ENCODE measurements at places on chromosomes 6 and 20. TPM values are rescaled to one million over a fixed set of nuclear protein-coding genes. Genes with fewer than 3 reads are reported as not detected.

DNA sequence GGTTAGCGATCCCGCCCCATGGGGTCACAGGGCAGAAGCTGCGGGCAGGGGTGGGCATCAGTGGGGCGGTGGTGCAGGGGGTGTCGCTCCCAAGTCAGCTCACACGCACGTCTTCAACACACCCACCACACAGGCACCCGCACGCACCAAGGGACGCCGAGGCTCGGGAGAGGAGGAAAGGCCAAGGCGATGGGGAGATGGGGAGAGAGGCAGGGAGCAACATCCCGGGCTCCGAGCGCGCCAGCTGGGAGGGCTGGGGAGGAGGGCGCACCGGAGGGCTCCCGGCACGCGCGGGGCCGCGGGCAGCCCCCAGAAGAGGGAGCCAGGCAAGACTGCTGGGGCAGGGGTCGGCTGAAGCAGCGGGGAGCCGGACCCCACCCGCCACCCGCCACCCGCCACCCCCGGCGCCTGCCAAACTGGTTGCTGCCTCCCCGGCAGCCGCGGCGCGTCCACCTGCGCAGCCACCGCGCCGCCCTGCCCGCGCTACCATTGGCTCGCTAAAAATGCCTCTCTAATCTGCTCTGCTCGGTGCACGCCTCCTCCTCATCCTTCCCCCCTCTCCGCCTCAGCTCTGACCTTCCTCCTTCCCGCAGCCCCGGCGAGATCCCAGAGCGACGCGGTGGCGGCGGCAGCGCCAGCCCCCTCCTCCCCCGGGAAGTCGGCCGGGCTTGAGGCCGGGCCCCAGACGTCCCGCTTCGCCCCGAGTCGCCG, at the start of gene PACSIN1:
TSS of gene PACSIN1 (plus strand) at position 546 of the 711 bp plus-strand sequence. CDS start 60,230 bp downstream, outside the sequence.
- DNase-seq: no peak

DNA sequence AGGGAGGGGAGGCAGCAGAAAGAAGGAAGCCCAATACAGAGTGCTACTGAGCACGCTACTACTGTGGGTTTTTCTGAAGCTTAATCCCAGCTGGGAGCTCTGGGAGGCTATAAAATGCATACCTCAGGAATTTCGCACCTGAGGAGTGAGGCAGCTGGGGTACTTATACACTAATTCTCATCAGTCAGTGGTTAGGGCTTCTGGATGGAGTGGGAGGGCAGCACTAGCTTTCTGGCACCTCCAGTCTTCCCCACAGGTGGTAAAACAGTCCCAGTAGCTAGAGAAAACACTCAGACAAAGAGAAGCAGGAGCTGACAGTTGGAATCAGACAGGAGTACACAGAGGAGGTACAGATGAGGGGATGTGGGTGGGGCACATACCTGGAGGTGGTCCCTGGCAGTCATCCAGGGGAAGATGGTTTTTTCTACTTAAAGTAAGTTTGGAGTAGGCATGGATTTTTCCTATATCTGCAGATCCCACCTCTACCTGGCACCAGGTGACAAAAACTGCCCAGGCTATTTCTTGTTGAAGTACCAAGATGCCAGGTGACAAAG, 37.8 kb downstream of the CPXM1 start:
- DNase-seq: no peak

DNA sequence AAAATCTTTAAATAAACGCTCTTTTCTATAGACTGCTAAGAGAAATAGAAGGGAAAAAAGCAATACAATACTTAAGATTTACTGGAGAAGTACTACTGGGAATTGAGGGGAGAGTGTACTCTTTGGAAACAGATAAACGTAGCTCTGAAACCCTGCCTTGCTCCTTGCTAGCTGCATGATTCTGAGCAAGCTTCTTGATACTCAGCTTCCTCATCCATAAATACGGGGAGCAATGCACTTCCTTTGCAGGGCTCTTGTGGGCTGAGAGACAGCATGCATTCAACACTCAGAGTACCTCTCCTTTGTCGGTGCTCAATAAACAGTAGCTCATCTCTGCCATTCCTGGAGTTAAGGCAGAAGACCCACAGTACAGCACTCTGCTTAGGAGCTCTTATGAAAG, 159.7 kb downstream of the BTBD9 start:
- no peak for DNase-seq

GRCh38 chr20:58555078-58555765, 40.0 kb upstream of the APCDD1L start:
- no peak for DNase-seq

GRCh38 chr6:76275746-76276145, 203.3 kb upstream of the IMPG1 start:
- no peak for DNase-seq

DNA sequence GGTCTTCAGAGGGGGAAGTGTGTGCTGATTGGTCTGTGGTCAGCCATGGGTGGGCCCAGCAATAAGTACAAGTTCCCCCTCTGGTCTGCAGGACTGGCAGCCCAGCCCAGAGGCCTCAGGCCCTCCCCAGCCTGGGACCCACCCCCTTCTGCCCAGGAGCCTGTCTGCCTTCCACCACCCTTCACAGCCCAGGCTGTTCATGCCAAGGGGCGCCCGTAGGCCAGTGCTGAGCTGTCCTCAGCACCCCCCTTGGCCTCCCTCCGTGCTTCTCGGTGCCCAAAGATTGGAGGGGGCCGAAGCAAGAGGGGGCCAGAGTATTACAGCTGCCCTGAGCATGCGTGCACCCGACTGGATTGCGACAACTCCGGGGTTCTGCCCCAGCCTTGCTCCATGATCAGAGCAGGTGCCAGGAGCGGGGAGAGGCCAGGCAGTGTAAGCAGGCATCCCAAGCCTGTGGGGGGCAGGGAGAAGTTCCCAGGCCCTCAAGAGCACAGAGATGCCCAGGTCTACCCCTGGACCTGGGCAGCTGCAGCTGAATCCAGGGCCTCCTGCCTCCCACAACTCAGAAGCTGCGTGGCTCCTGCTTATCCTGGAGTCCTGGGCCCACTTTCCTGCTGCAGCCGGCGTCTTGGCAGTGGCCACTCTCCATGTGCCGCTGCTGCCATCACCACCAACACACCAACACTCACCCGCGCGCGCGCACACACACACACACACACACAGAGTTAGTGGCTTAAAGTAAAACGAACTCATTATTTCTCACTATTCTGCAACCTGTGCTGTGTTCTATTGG, 33.3 kb downstream of the CST9L start:
- DNase-seq: no peak

DNA sequence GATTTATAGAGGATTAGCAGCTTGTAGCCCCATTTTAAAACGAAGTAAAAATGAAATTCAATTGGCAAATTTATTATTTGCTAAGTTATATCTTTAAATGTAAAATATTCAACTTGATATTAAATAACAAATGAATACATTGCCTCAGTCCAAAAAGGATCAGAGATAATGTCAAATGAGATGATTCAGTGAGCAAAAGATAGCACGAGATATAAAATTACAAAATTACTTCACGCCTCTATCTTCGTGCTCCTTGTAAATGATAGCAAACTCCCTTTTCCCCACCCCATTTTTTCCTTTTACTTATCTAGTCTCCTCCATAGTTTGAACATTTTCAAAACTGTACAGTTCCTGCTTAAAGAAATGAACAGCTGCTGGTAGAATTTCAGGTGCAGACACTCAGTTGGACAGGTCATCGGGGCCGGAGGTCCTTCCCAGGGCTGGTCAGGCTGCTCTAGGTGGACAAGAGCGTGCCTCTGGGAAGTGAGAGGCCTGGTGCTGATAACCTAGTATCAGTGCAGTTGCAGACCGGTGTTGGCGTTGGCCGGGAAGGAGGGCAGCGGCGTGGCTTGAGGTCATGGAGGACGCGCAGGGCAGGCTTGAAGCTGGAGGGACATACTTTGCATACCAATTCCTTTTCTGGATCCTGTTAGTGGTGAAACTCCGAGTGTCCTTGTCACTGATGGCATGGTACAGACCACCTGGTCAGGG, 83.9 kb downstream of the CDC5L start:
- DNase-seq: no peak

Gene COL21A1
- 152 TPM for polyA plus RNA-seq

Gene MRAP2
- 3.4 TPM for polyA plus RNA-seq

- DNase-seq: no peak
Measured at GRCh38 chr6:169173532-169174268, 79.9 kb downstream of the THBS2 start.

GRCh38 chr20:532530-532929, 11.1 kb downstream of the CSNK2A1 start:
- DNase-seq: no peak

DNA sequence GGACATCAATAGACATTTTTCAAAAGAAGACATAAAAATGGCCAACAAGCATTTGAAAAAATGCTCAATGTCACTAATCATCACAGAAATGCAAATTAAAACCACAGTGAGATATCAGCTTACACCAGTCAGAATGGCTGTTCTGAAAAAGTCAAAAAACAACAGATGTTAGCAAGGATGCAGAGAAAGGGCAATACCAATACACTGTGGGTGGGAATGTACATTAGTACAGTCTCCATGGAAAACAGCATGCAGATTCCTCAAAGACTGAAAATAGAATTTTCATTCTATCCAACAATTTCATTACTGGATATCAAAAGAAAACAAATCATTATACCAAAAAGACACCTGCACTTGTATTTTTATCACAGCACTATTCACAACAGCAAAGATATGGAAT, 85.3 kb downstream of the DCDC2 start:
- no peak for DNase-seq

Gene TMC2
- 0.17 TPM for polyA plus RNA-seq

GRCh38 chr6:137995371-137995770, 111.8 kb downstream of the PERP start:
- no peak for DNase-seq

- no peak for DNase-seq
Measured at GRCh38 chr6:53461041-53461656, 83.8 kb downstream of the GCLC start.

Gene MMP24OS
- polyA plus RNA-seq: 49.2 TPM

Gene SLC52A3
- polyA plus RNA-seq: 6.6 TPM

DNA sequence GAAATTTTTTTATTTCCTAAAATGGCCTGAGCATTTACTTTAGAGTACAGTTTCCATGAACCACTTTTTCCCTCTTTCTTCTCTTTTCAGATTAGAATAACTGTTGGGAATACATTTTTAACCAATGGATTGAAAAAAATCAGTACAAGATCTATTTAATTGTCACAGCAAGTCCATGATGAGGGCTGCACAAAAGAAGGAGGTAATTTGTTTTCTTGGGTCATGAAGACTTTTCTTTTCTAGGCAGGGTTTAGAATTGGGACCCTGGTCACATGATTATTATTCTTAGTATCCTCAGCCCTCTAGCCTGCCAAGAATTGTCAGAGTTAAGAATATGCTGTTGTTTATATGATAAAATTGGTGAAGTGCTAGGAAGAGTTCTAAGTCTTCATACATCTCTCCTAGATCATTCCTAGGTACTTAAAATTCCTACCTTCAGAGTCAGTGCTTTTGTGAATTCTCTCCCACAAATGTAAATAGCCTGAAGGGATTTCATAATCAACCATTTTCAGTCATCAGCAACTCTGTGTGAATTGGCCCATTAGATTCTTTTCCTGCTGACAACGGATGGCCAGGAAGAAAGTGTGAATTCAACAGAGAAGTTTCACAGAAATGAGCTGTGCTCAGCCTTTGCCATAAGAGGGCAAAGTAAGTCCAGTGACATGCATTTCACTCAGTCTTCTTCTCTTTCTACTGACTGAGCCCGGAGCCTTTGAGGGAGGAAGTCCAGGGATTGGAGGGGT, 32.4 kb upstream of the TPBG start:
- DNase-seq: no peak

Gene GGT7
- 36.6 TPM for polyA plus RNA-seq

Gene CTAGE9
- 0.36 TPM for polyA plus RNA-seq

- no peak for DNase-seq
Measured at GRCh38 chr6:82348130-82348529, 15.5 kb upstream of the TPBG start.

Gene LY6G6D
- 0.65 TPM for polyA plus RNA-seq

DNA sequence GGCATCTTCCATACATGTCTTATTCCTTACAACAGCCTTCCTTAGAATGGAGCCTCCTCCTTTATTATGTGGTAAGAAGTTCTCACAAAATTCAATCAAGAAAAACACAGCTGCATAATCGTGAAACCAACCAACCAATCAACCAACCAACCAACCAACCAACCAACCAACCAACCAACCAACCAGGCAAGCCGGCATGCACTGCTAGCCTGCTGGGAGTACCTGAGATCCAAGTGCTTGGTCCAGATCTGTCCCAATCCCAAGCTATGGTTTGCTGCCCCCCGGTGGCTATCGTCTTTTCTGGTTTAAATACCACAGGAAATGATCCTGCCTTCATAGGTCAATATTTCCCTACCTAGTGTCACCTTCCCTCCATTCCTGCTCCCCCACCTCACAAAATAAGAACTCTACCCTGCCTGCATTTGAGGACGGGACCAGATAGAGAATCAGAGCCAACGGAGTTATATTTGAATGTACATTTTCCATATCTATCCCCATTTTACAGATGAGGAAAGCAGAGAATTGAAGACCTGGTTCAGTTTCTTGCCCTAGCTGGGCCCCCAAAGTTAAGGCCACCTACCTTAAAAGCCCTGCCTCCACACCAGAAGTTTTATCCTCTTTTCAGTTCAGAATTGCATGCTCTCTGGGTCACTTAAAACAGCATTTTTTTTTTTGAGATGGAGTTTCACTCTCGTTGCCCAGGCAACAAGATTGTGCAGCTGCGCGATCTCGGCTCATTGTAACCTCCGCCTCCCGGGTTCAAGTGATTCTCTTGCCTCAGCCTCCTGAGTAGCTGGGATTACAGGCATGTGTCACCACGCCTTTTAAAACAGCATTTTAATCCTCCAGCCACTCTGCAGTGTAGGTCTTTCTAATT, 27.1 kb downstream of the RAB44 start:
- no peak for DNase-seq

Gene HLA-G
- 0.59 TPM for polyA plus RNA-seq

Gene BMP7
- polyA plus RNA-seq: 113 TPM

- DNase-seq: no peak
Measured at GRCh38 chr20:10369723-10370090, 64.3 kb downstream of the MKKS start.

GRCh38 chr6:78936515-78936914, 69.2 kb downstream of the IRAK1BP1 start:
- no peak for DNase-seq

All from left renal cortex interstitium (tissue), 4 donors.